Muscle of arm (tissue), 14 donors: ENCODE measurements at places on chromosomes 11 and 22. TPM values are rescaled to one million over a fixed set of nuclear protein-coding genes. Genes with fewer than 3 reads are reported as not detected.

ZNF214 gene
- polyA plus RNA-seq = 2.0 TPM

MISFA gene
- polyA plus RNA-seq = 3.6 TPM

IL18 gene
- polyA plus RNA-seq = 12.1 TPM

MLC1 gene
- 0.93 TPM for polyA plus RNA-seq

MIOX gene
- polyA plus RNA-seq = not detected

CHST1 gene
- polyA plus RNA-seq = 11.4 TPM

DAGLA gene
- 4.2 TPM for polyA plus RNA-seq

PDE3B gene
- 2.0 TPM for polyA plus RNA-seq

PDHX gene
- polyA plus RNA-seq = 29.1 TPM

SLC2A11 gene
- polyA plus RNA-seq = 10.4 TPM

TRPC6 gene
- 21.4 TPM for polyA plus RNA-seq

OR52N2 gene
- not detected for polyA plus RNA-seq

C11orf97 gene
- not detected for polyA plus RNA-seq

FGF4 gene
- 6.6 TPM for polyA plus RNA-seq

MS4A3 gene
- polyA plus RNA-seq = 0.78 TPM

C11orf91 gene
- not detected for polyA plus RNA-seq

TBX10 gene
- not detected for polyA plus RNA-seq

OPCML gene
- polyA plus RNA-seq = 3.0 TPM

SLC36A4 gene
- 8.4 TPM for polyA plus RNA-seq

OR51E2 gene
- polyA plus RNA-seq = 1.7 TPM

FOLR1 gene
- 2.3 TPM for polyA plus RNA-seq

CCDC116 gene
- 0.46 TPM for polyA plus RNA-seq

OR5J2 gene
- polyA plus RNA-seq = not detected

MUC5B gene
- not detected for polyA plus RNA-seq

TRIM29 gene
- 0.16 TPM for polyA plus RNA-seq

RFPL1 gene
- polyA plus RNA-seq = 0.09 TPM

MRGPRF gene
- polyA plus RNA-seq = 20.0 TPM

TCN1 gene
- polyA plus RNA-seq = not detected
